ENCODE measurements at places on chromosomes 4 and X. TPM values are rescaled to one million over a fixed set of nuclear protein-coding genes. Genes with fewer than 3 reads are reported as not detected.

- H3K4me1 ChIP-seq, result no peaks in the 10 kb centered on the region
- DNase-seq, result no peak
- no peaks in the 10 kb centered on the region for H3K27me3 ChIP-seq
- H3K36me3 ChIP-seq, result no peaks in the 10 kb centered on the region
- H3K4me3 ChIP-seq, result no peak overlapping the region
Measured at GRCh38 chr4:155785828-155786227, 27.0 kb downstream of the GUCY1B1 start.

USP53 gene
- total RNA-seq, result 59.9 TPM

AVPR2 gene
- total RNA-seq, result 2.3 TPM

- no peak overlapping the region for H3K4me3 ChIP-seq
- peak; percentile 80 for DNase-seq
- H3K27me3 ChIP-seq, result no peaks in the 10 kb centered on the region
- no peaks in the 10 kb centered on the region for H3K36me3 ChIP-seq
Measured at GRCh38 chr4:70601422-70602039, 9.5 kb downstream of the AMBN start.

MAGEA11 gene
- total RNA-seq, result not detected

DNA sequence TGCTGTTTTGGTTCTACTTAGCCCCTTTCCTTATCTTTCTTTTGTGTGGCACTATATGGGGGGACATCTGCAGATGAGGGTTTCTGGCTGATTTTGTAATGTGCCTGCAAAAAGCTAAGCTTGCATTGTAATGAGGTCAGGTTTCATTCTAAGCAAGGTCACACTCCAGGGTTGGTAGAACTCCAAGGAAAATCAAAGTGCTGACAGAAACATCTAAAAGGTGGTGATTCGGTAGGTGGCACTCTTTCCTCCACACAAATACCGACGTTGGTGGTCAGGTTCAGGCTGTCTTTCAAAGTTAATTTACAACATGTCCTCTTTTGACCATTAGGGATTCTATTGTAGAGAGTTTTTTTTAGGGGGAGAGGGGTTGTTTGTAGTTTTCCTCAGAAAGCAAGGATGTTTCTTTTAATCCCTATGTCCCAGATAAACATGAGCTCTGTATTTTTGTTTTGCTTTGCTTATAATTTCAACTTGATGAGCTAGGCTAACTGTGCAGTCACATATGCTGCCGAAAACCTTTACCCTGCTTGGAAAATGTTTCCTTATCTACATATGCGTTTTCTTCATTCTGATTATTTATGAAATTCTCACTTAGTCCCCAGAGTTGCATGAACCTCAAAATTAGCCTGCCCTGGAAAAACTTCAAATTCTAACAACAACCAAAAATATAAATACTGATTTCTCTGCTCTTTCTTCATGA lies 434.2 kb downstream of the PPARGC1A start:
- DNase-seq, result no peak
- H3K4me1 ChIP-seq, result peaks cover 5% of the 10 kb centered on the region
- no peaks in the 10 kb centered on the region for H3K27me3 ChIP-seq
- H3K4me3 ChIP-seq, result no peak overlapping the region

DNA sequence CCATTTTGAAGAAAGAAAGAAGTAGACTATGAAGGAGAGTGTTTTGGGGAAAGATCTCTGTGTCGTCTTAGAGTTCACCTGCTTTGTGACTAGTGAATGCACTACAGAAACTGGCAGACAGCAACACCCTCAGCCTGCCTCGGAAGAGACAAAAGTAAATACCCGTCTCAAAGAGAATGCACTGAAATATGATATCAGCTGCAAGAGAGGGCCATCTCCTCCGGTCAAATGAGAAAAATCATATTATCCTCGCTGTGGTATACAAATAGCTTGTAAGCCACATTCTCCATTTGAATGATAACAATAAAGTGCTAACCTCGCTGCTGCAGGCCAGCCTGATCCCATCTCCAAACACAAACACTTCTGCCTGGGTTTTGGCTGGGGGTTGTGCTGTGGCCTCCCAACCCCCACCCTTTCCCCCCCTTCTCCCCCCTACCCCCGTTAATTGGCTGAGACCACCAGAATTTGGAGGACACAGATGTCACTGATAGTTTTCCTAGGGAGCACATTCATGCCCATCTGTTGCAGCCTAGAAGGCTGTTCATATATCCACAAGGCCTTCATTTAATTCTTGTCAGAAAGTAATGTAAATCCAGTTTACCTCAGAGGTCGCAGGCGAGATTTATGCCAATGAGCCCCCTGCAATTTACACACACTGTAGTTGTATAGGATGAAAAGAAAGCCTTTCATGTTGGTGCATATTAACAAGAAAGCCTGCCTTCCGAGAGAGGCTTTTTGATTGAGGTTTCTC lies 46.3 kb downstream of the ALPK1 start:
- no peak for DNase-seq
- no peaks in the 10 kb centered on the region for H3K36me3 ChIP-seq
- H3K4me3 ChIP-seq, result no peak overlapping the region
- no peak overlapping the region for H3K27ac ChIP-seq
- no peaks in the 10 kb centered on the region for H3K4me1 ChIP-seq
- H3K27me3 ChIP-seq, result no peaks in the 10 kb centered on the region

DNA sequence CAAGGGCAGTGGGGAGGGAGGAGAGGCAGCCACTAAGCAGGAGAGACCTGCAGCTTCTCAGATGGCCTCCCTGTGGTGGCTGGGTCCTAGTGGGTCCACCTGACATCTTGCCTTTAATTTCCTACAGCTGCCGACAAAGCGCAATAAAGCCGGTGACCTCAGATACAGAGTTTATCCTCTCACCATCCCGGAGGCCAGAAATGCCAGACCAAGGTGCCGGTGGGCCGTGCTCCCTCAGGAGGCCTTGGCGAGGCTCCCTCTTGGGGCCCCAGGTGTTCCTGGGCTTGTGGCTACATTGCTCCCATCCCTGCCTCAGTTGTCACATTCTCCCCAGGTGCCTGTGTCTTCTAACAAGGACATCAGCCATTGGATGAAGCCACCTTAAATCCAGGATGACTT lies 103.0 kb downstream of the ADRA2C start:
- DNase-seq, result no peak
- H3K36me3 ChIP-seq, result no peaks in the 10 kb centered on the region
- H3K4me3 ChIP-seq, result no peak overlapping the region
- no peak overlapping the region for H3K27ac ChIP-seq
- peaks cover 8% of the 10 kb centered on the region for H3K27me3 ChIP-seq

DNA sequence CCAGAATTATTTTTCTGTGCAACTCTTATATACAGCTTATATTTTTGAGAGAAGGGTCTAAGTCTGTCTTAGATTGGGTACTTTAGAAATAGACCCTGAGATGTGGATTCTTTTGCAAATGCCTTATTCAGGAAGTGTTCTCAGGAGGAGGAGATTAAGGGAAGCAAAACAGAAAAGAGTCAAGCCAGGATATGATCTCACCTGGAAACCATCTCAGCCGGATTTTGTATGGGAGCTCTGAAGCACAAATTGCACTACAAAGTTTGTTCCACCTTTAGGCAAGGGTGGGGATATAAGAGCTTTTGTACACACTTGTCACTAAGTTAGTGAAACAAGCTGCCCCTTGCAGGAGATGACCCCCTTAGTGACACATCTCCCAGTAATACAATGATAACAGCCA lies 121.2 kb upstream of the GRPR start:
- no peaks in the 10 kb centered on the region for H3K27me3 ChIP-seq
- no peak for DNase-seq
- H3K4me3 ChIP-seq, result no peak overlapping the region
- no peaks in the 10 kb centered on the region for H3K4me1 ChIP-seq
- H3K36me3 ChIP-seq, result no peaks in the 10 kb centered on the region

PABPC1L2A gene
- not detected for total RNA-seq

BMX gene
- 1.4 TPM for total RNA-seq

GYG2 gene
- total RNA-seq, result 2.2 TPM

CT45A8 gene
- not detected for total RNA-seq

GRCh38 chr4:1385373-1386340 lies 20.6 kb downstream of the NKX1-1 start:
- peaks cover 4% of the 10 kb centered on the region for H3K36me3 ChIP-seq
- H3K4me1 ChIP-seq, result no peaks in the 10 kb centered on the region
- no peak overlapping the region for H3K4me3 ChIP-seq
- DNase-seq, result no peak
- H3K27me3 ChIP-seq, result no peaks in the 10 kb centered on the region

DNA sequence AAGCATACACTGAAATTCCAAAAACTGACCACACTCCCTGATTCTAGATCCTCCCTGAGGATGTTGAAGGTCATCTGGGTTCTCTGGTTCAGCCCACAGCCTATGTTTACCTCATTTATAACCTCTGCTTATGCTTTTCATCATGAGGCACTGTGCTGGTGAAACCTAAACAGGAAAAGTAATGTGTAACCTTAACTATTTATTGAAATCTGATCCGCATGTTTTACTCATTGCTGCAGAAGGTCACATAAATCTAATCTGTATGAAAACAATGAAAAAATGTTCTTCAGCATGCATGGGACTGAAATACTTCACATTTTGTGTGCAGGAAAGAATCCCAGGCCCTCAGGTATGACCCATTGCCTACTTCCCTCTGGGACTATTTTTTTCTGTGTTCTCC lies 30.3 kb downstream of the UCHL1 start:
- H3K4me3 ChIP-seq, result no peak overlapping the region
- H3K27me3 ChIP-seq, result no peaks in the 10 kb centered on the region
- no peaks in the 10 kb centered on the region for H3K36me3 ChIP-seq
- H3K4me1 ChIP-seq, result no peaks in the 10 kb centered on the region
- peak overlapping the region; percentile 75 for H3K27ac ChIP-seq
- no peak for DNase-seq

DNA sequence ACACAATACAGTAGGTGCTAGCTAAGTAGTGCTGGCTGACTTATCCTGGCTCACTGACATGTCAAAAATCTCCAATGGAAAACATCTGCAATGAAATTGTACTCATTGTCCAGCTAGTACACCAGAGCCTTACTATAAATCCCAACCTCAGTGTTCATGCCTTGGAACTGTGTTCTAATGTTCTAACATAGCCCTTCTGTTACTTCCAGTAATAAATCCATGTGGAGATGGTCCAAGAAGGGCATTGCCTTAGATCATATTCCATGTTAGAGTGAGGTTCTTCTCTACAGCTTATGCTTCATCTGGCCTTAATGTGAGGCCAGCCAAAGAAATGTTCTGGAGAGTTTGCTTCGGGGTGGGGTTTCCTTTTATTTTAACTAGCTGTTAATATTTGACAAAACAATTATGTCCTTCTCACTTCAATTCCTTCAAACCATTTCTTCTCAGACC lies 25.1 kb downstream of the ENOX2 start:
- H3K36me3 ChIP-seq, result no peaks in the 10 kb centered on the region
- DNase-seq, result no peak
- H3K4me1 ChIP-seq, result peaks cover 4% of the 10 kb centered on the region
- no peak overlapping the region for H3K4me3 ChIP-seq

DNA sequence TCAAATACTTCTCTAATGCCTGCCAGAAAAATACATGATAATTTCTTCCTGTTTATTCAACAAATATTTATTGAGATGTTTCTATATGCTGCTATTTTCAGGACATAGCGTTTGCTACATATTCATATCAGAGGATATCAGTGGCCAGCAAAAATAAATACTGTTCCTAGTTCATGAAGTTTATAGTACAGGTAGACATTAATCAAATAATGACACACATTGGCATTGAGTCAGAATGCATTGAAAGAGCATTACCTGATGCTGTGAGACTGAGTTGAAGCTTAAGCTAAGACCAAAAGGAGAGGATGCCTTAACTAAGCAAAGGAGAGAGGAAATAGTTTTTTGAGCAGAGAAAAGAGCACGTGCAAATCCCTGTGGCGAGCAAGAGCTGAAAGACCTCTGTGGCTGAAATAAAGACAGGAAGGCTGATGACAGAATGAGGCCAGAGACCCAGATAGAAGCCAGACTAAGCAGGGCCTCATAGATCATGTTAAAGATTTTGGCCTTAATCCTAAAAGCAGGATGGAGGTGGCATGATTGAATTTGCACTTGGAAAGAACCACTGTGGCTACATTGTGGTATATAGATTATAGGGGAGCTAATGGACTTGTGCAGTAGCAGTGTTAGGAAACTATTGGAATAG lies 36.2 kb downstream of the FAM241A start:
- H3K27ac ChIP-seq, result no peak overlapping the region
- DNase-seq, result no peak
- H3K36me3 ChIP-seq, result no peaks in the 10 kb centered on the region

- DNase-seq, result peak; percentile 24
- H3K27ac ChIP-seq, result no peak overlapping the region
- H3K4me1 ChIP-seq, result no peaks in the 10 kb centered on the region
- H3K27me3 ChIP-seq, result no peaks in the 10 kb centered on the region
Measured at GRCh38 chrX:87098477-87098876, 419.1 kb upstream of the KLHL4 start.

GRCh38 chr4:123840197-123840596 lies 443.6 kb downstream of the SPRY1 start:
- no peaks in the 10 kb centered on the region for H3K4me1 ChIP-seq
- DNase-seq, result no peak
- H3K36me3 ChIP-seq, result no peaks in the 10 kb centered on the region
- H3K27me3 ChIP-seq, result no peaks in the 10 kb centered on the region
- H3K4me3 ChIP-seq, result no peak overlapping the region

GRCh38 chr4:144591401-144591800 lies 54.6 kb upstream of the HHIP start:
- H3K4me3 ChIP-seq, result no peak overlapping the region
- peak; percentile 41 for DNase-seq
- no peak overlapping the region for H3K27ac ChIP-seq
- H3K36me3 ChIP-seq, result no peaks in the 10 kb centered on the region
- H3K27me3 ChIP-seq, result no peaks in the 10 kb centered on the region

SMIM31 gene
- total RNA-seq, result not detected

- no peak overlapping the region for H3K27ac ChIP-seq
- H3K4me3 ChIP-seq, result no peak overlapping the region
- H3K4me1 ChIP-seq, result no peaks in the 10 kb centered on the region
Measured at GRCh38 chr4:81930506-81931238, 443.1 kb downstream of the HNRNPD start.

DNA sequence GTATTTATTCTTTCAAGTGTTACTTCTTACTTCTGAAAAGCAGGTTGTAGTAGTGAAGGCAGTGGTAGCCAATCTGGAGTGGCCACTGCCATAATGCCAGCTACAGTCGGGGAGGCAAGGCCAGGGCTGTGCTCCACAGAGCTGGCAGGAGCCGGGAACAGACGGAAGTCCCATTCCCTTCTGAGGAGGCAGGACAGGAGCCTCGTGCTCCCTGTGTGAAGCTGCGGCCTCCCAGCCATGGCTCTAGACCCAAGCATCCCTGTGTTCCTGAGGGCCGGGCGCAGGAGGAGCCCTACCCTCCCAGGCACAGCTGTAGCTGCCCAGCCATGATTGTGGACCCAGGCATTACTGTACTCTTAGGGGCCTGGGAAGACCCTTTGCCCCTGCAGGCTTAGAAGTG lies 461.8 kb downstream of the ADGRL3 start:
- H3K36me3 ChIP-seq, result no peaks in the 10 kb centered on the region
- H3K4me1 ChIP-seq, result no peaks in the 10 kb centered on the region
- H3K4me3 ChIP-seq, result no peak overlapping the region
- H3K27ac ChIP-seq, result no peak overlapping the region
- no peaks in the 10 kb centered on the region for H3K27me3 ChIP-seq

ASMT gene
- total RNA-seq, result 0.22 TPM

DNA sequence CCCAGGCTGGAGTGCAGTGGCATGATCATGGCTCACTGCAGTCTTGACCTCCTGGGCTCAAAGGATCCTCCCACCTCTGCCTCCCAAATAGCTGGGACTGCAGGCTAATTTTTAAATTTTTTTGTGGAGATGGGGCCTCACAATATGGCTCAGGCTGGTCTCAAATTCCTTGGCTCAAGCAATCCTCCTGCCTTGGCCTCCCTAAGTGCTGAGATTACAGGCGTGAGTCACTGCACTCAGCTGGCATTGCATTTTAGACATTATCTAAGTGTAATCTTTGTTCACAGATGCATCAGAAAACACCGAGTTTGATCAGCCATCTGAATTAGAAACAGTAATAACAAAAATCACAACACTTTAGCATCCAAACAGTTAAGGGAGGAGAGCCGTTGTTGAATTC lies 53.4 kb upstream of the CBR4 start:
- no peak overlapping the region for H3K4me3 ChIP-seq
- H3K4me1 ChIP-seq, result no peaks in the 10 kb centered on the region
- no peak for DNase-seq
- no peaks in the 10 kb centered on the region for H3K27me3 ChIP-seq
- no peaks in the 10 kb centered on the region for H3K36me3 ChIP-seq
